Lung microvascular endothelial cell (primary cell): ENCODE measurements at places on chromosomes 7 and 10. TPM values are rescaled to one million over a fixed set of nuclear protein-coding genes. Genes with fewer than 3 reads are reported as not detected.

The MIOS gene
- total RNA-seq: 12.9 and 14.3 TPM in 2 replicates

The KLF14 gene
- total RNA-seq: not detected in 2 replicates

The LRMDA gene
- 8.1 and 17.3 TPM in 2 replicates for total RNA-seq

The ZNRF2 gene
- total RNA-seq: 4.4 and 8.1 TPM in 2 replicates

The FFAR4 gene
- not detected in 2 replicates for total RNA-seq

The ZNF438 gene
- 2.4 and 2.6 TPM in 2 replicates for total RNA-seq

The CYP2E1 gene
- not detected in 2 replicates for total RNA-seq

The IFT22 gene
- total RNA-seq: 9.5 and 10.0 TPM in 2 replicates

The CAV2 gene
- 141 and 150 TPM in 2 replicates for total RNA-seq

The COL1A2 gene
- 9.8 and 13.3 TPM in 2 replicates for total RNA-seq

The ALOX5 gene
- not detected in 2 replicates for total RNA-seq

The HTR5A gene
- not detected in 2 replicates for total RNA-seq

The PLEKHS1 gene
- total RNA-seq: not detected in 2 replicates

The GFRA1 gene
- 5.7 and 18.5 TPM in 2 replicates for total RNA-seq

The CD36 gene
- 157 and 291 TPM in 2 replicates for total RNA-seq

The ELMO1 gene
- total RNA-seq: 30.7 and 36.5 TPM in 2 replicates

The PIP gene
- not detected in 2 replicates for total RNA-seq
